ENCODE measurements at places on chromosomes 7 and 10.
A peak's percentile ranks its signal among the peaks of the same experiment; 100 is the strongest.

GRCh38 chr10:93766918-93767317, 9.2 kb downstream of the LGI1 start:
- DNase-seq = no peak

DNA sequence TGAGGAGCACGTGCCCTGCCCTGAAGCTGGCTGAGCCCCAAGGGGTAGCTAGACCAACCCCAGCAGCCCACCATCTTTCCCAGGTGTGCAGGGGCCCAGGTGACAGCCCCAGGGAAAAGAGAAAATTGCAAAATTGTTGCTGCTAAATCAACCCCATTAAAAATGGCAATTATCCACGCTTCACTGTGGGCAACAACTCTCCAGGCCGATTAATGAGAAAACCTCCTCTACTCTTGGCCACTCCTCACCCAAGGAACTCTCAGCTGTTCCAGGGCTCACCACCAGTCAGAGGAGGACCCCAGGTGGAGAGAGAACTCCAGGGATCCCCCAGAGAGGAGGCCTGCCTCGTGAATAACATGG, 516.1 kb upstream of the MGMT start:
- DNase-seq = no peak

DNA sequence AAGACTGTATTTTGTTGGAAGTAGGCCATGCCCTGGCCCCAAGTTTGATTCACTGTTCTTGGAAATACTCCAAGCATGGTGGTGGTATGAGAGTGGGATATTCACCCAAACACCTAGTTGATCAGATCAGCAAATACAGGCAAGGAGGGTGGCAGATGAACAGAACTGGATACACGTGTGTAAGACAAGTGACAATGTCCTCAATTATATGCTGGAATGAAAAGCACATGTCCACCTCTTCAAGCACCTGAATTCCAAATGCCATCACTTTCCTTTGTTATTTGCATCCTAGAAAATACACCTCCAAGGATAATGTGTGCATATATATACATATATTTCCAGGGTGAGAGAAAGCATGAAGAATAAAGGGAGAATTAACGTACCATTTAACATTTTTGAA, 131.8 kb upstream of the ZEB1 start:
- DNase-seq = no peak

- no peak for DNase-seq
Observed at GRCh38 chr7:47511699-47512370, 70.1 kb downstream of the TNS3 start.

GRCh38 chr7:1400371-1400770, 58.9 kb downstream of the MICALL2 start:
- no peak for DNase-seq

DNA sequence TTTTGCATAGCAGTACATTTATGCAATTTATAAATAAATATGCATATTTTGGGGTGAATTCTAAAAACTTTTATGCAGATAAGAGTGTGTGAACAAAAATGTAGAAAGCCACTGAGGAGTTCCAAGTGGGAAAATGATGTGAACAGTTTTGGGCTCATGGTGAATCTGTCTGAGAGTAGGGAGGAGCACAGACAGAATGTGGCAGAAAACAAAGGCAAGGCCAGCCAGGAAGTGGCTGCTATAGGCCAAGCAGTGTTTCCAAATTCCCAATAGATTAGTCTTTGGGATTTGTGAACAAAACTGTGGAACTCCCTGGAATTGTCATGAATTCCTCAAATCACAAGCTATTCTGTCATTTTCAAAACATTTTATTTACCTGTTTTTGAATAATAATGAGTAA, 73.6 kb upstream of the AMPH start:
- no peak for DNase-seq

DNA sequence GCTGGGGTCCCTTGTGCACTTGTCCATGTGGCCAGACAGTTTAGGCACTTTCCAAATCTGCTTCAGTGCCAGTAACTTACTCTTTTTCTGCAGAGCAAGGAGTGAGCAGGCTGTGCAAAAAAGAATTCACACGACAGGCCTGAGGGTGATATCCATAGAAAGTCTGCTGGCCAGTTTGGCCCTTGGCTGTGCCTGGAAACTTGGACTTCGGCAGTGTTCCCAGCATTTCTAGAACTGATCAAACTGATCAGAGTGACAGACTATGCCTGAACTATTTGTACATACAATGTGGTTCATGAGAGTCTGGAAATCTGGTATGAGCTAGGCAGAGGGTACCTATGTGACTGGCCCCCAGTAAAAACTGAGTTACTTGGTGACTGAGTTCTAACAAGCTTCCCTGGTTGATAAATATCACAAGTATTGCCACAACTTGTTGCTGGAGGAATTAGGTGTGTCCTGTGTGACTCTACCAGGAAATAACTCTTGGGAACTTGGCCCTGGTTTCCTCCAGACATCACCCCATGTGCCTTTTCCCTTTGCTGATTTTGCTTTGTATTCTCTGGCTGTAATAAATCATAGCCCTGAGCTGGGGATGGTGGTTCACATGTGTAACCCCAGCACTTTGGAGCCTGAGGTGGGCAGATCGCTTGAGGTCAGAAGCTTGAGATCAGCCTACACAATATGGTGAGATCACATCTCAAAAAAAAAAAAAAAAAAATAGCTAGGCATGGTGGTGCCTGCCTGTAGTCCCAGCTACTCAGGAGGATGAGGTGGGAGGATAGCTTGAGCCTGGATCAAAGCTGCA, 3.3 kb upstream of the DENND10 start:
- DNase-seq = no peak

DNA sequence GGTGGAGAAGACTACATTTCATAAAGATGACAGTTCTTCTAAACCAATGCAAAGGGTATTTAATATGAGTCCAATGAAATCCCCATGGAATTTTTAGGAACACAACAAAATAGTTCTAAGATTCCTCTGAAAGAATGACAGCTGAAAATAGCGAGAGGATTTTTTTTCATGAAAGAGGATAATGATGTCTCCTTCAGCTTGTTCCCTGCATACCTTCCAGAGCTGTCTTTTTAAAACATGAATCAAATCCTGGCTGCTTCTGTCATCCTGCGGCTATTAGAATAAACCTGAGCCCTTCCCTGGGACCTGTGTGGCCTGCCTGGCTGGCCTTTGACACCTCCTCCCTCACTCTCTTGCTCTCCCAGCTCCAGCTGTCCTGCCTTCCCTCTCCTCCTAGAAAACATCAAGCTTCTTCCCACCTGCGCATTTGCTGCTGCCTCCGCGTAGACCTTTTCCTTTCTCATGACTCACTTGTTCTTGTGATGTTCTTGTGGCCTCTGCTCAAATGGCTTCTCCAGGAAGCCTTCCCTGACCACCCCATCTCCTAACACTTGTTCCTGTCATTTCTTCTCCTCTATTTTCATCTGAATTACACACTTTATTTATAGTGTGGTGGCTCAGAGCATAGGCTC, 57.4 kb downstream of the EEPD1 start:
- DNase-seq = no peak

DNA sequence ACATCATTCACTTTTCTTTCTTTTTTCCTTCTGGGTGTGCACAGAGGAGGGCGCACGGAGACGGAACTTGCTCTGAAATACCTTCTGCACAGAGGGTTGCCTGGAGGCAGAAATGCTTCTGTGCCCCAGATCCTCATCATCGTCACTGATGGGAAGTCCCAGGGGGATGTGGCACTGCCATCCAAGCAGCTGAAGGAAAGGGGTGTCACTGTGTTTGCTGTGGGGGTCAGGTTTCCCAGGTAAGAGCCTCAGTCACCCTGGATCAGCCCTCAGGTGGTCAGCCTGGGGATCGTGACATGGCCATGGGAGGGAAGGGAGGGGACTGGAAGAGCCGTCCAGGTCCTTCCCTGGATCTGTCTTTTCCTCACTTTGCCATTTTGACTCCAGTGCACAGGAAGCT, 33.6 kb downstream of the VWA2 start:
- no peak for DNase-seq

DNA sequence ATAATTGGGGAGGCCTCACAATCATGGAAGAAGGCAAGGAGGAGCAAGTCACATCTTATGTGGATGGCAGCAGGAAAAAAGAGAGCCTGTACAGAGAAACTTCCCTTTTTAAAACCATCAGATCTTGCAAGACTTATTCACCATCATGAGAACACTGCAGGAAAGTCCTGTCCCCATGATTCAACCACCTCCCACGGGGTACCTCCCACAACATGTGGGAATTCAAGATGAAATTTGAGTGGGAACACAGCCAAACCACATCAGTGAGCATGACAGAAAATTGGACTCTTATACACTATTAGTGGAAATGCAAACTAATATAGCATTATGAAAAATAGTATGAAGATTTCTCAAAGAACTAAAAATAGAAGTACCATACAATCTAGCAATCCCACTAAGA, 271.2 kb downstream of the MAGI2 start:
- no peak for DNase-seq

- no peak for DNase-seq
Observed at GRCh38 chr7:25515633-25516275, 287.5 kb upstream of the NPVF start.

DNA sequence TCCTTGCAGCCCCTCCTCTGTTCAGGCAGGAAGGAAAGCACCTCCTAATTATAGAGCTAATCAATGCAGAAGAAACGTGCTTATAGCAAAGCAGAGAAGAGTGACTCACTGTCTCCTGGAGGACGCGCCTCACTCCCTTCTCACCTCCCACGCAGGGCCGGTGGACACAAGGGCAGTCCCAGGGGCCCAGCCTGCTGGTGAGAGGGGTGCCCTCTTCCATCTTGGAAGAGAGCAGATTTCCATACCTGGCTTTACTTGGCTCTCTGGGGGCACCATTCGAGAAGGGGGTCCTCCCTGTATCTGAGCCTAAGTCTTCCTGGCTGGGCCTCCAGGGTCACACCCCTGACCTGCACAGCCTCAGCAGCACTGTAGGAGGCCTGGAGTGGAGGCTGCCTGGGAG, 55.8 kb downstream of the RASGEF1A start:
- no peak for DNase-seq

- no peak for DNase-seq
Observed at GRCh38 chr7:81029511-81029910, 110.7 kb upstream of the SEMA3C start.

DNA sequence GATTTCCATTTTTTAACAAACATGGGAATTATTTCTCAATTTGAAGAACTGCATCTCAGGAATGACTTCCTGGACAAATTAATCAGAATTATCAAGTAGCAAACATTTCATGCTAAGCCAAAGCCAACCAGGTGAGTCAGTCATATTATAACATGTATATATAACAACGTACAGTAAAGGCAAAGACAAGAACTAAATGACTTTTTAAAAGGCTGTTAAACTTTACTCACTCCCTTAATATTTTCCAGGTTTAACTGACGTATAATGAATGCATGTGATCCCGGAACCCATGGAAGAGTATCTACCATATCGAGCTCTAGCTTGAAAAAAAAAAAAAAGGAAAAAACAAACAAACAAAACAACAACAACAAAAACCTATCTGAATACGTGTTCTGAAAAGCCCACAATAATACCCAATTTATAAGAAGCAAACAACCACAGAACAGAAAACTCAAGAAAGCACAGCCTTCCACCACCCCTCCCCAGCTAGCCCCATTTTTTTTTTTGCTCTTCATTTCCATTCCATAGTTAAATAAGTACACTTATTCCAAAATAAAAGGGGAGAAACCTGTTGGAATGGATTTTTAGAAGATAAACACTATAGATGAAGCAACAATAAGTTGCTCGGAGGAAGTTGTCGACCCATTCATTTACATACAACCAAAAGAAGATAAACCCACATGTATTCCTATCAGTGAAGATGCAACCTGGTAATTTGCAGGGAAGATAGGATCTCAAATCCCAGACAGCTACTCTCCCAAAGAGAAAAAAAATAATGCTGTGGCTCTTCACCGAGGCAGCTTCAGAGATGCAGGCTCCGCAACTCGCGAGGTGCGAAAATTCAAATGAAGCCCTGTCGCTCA, 537 bp downstream of the NAPEPLD start:
- DNase-seq = no peak

GRCh38 chr10:5356302-5356763, 8.4 kb upstream of the UCN3 start:
- DNase-seq = no peak

- no peak for DNase-seq
Observed at GRCh38 chr10:125811251-125811650, 11.8 kb downstream of the UROS start.

DNA sequence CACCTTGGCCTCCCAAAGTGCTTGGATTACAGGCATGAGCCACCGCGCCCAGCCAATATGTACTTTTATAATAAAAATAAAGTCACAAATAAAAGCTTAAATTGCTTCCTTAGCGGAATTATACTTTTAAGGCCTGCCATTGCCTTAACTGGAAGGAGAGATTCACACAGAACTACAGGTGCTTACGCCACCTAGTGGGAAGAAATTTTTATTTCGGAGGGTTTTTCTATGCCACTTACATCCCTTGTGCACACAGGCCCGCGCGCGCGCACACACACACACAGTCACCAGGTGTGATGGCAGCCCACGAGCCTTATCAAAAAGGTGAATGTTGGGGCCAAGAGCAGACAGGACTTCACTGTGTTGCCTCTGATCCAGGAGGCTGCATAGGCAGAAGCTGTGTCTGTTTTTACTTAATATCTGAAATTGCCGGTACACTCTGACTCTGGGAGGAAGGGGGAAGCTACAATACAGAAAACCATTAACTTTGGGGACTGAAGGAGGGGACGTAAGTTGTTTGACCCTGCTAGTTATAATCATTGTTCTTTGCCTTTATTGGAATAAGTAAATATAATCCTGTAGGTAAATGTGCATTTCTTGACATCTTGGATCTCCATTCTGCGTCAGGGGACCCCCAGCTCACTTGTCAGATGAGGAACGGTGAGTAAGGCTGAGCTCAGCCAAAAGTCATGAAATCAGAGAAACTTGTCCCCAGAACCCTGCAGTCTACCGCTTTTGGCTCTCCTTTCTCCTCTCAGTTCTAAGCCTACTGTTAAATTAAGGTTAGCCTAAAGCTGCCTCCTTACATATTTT, 87.1 kb downstream of the SLC16A9 start:
- DNase-seq = peak; percentile 13

GRCh38 chr7:143129477-143129876, 2.4 kb upstream of the PIP start:
- no peak for DNase-seq

- DNase-seq = no peak
Observed at GRCh38 chr7:137492889-137493288, 149.4 kb upstream of the PTN start.
